ENCODE measurements at places on chromosomes 7 and 10.
A peak's percentile ranks its signal among the peaks of the same experiment; 100 is the strongest.

GRCh38 chr7:134368851-134369544 lies 52.3 kb upstream of the SLC35B4 start:
- no peak for DNase-seq

DNA sequence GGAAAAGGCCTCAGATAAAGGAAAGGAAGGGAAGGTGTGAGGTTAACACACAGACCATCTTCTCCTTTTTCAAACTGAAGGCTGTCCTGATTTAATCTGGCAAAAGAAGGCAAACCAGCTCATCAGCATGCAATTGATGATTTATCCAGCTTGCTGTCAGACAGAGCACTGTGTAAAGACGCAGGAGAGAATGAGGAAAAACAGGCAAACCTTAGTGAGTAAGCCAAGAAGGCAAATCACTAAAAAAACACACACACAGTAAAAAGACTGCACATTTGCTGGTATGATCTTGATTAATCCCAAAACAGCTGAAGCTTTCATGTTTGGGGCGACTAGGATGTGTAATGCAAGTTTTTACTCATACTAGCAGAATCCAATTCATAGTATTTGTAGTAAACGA lies 65.8 kb upstream of the SKAP2 start:
- no peak for DNase-seq

- DNase-seq = no peak
These were observed 5.8 kb downstream of the MTPN start for GRCh38 chr7:135971366-135971725.

DNA sequence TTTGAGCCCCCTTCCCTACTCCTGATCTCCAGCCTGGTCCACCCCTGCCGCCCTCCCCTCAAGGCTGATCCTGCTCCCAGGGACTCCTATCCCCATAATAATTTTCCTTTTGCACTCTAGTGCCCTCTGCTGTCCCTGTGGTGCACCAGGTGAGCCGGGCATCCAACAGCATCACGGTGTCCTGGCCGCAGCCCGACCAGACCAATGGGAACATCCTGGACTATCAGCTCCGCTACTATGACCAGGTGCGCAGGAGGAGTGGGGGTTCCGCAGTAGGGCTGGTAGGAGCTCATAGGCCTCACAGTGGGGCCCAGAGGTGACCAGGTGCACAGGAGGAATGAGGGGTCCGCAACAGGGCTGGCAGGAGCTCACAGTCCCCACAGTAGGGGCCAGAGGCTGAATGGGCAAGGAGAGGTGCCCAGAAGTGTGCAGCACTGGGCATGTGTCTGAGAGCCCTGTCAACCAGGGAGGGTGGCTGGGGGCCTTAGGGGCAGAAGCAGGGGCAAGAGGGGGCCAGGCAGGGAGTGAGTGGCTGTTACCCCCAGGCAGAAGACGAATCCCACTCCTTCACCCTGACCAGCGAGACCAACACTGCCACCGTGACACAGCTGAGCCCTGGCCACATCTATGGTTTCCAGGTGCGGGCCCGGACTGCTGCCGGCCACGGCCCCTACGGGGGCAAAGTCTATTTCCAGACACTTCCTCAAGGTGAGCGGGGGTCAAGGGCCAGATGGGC lies 11.7 kb downstream of the EPHB6 start:
- DNase-seq = no peak

GRCh38 chr7:13577566-13578145 lies 411.8 kb downstream of the ETV1 start:
- no peak for DNase-seq

GRCh38 chr7:101121991-101122932 lies 4.6 kb upstream of the SERPINE1 start:
- DNase-seq = no peak

GRCh38 chr7:28759475-28759971 lies 198.6 kb downstream of the TRIL start:
- no peak for DNase-seq

DNA sequence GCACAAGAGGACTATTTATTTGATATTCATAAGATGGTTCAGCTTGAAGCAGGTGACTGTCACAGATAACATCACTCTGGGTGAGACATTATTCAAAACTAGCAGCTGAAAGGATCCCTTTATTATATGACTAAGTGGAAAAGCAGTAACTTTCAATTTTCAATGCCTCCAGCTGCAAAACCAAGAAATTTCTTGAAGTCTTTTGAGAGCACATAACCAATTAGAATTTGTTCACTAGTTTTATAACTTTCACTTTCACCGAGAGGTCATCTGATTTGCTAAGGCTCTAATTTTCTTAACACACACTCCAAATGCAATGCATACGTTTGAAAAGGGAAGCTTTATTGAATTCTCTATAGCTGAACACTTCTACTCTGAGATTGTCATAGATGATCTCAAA lies 88.6 kb upstream of the KLF14 start:
- DNase-seq = no peak

GRCh38 chr7:104857458-104858425 lies 156.3 kb upstream of the KMT2E start:
- no peak for DNase-seq

DNA sequence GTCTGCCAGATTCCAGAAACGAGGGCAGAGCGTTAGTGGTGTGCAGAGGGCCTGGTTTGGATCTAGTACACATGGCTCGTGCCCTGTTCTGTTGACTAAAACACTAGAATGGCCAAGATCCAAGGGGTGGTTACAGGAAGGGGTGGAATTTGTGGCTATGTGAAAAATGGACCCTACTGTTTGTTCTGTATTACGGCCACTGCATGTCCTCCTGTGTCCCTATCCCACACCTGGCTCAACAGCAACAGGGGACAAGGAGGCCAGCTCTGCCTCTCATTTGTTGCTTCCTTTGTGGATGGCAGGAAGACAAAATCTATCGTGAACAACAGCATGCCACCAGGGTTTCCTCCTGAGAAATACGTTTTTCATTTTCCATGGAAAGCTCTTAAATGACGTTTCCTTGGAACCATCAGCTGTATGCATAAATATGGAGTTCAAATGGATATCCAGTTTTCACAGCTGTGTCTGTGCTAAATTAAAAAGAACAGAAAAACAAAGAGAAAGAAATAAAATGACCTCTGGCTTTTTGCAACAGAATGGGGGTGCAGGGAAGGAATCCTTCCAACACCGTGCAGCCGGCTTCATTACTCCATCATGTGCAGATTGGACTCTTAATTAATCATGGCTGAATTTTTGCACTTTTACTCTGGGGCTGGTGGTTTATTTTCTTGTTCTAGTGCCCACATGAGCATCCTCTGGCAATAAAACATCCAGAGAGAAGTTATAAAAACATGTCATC lies 318.9 kb downstream of the CXCL12 start:
- no peak for DNase-seq

DNA sequence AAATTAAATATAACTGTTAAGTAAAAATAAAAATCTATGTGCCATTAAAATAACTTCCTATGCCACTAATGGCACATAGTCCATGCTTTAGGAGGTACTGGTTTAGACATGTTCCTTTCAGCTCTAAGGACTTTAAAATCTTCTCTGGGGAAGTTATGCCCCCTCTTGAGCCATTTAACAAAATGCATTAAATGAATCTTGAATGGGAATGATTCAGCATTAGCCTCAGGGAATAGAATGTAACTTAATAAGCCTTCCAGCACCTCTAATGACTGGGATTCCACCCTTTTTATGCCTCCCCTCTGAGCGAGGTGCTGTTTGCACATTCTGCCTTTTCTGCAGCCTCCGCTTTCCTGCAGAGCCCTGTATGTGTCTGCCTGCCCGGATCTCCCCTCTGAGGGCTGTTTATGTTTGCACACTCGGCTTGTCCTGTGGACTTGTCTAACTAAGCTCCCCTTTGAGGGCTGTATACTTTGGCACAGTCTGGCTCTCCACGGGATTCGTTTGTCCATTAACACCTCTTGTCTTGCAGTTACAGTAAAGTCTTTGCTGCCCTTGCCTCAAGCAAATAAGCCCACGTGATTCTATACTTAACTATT lies 108.4 kb upstream of the HPS1 start:
- DNase-seq = no peak

GRCh38 chr10:115417585-115418265 lies 324.6 kb downstream of the ATRNL1 start:
- no peak for DNase-seq

DNA sequence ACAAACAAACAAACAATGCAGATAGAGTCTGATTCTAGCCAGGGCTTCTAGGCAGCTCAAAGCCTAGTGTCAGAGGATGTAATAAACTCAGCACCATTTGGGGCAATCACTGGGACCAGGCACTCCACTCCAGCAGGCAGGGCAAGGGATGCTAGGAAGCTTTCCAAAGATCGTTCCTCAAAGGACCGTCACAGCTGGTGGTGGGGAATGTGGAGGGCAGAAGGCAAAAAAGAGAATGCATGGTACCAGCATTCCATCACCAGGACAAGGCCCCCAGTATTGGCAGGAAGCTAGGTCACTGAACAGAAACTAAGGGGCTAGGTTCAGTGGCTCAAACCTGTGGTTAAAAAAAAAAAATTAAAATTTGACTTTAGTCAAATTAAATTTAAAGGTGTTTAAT lies 94.2 kb downstream of the CUL2 start:
- no peak for DNase-seq

- DNase-seq = no peak
These were observed 28.4 kb downstream of the RASGEF1A start for GRCh38 chr10:43238462-43238861.

DNA sequence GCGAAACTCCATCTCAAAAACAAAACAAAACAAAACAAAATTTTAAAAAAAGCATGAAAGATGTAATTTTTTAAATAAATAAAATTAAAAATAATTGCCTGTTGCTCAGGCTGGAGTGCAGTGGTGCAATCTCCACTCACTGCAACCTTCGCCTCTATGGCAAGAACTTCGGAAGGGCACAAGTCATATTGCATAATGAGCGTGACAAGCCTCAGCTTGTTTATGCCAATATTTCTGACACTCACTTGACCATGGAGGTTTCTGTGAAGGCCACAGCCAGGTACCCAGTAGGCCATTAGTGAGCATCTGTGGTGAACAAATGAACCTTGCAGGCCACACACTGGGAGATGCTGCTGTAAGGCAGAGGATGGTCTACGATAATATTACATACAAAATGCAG lies 106.1 kb upstream of the KMT2C start:
- no peak for DNase-seq

DNA sequence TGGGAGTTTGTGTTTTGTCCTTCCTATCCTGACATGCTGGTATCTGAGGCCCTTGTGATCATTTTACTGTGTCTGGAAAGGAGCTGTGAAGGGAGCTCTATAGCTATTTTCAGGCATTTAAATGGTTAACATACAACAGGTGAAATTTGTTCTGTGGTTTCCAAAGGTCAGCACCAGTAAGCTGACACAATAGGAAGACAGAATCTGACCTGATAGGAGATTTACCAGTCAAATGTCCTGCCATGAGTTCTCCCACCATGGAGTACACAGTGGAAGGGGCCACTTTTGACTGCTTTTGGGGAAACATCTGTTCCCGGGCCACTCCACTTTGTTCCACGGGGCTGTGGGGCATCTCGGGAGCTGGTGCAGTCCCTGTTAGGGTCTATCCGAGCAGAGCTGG lies 17.6 kb downstream of the FKBP6 start:
- DNase-seq = no peak

DNA sequence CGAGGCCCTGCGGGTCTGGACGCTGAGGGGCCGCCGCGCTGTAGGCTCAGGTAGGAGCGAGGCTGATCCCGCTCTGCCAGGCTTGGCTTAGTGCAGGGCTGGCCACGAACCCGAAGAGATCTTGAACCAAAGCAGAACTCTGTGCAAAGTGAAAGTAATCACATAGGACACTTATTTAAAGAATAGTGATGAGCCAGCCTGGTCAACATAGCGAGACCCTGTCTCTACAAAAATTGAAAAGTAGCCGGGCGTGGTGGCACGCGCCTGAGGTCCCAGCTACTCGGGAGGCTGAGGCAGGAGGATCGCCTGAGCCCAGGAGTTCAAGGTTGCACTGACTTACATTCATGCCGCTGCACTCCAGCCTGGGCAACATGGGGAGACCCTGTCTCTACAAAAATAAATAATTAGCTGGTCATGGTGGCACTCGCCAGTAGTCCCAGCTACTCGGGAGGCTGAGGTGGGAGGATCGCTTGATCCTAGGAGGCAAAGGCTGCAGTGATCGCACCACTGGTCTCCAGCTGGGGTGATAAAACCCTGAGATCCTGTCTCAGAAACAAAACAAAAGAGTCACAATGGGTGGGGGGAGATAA lies 541 bp downstream of the ZSCAN25 start:
- no peak for DNase-seq

DNA sequence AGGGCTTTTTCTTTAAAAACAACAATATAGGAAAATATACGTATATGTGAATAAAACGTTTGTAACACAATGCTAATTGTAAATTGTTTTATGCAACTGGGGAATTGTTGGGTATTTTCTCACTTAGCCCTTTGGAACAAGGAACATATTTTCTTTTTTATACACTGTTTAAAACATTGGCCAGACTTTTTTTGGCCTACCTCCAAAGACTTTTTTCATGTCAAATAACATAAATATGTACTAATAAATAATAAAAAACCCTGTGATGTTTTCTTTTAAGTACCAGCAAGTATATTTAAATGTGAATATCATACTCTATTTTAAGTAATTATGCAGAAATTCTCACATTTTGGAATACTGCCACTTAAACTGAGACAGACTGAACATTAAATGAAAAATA lies 15.7 kb downstream of the TMEM106B start:
- DNase-seq = no peak

DNA sequence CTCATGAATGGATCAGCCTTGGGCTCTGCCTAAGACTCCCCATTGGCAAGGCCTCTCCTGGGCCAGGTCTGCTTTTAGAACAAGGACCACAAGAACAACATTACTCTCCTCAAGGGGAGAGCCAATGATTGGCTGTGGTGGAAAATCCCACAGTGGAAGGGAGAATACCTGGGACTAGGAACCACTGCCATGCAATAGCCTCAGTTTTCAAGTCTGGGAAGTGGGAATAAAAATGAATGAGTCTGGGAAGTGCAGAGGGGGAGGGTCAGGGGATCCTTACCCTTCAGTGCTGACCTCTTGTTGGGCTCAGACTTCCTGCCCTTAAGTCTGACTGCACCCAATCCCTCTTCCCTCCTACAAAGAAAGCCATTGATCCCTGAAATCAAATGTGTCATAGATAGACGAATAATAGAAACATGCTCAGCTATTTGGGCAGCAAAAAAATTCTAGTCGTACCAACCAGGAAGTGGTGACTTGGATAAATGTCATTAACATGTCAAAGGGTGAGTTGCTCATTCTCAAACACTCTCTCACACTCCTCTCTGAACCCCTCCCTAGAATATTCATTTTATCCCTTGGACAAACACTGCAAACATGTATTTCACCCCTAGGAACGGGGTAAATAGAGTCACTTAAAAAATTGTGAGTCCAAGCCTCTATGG lies 123.6 kb downstream of the SH3PXD2A start:
- no peak for DNase-seq

DNA sequence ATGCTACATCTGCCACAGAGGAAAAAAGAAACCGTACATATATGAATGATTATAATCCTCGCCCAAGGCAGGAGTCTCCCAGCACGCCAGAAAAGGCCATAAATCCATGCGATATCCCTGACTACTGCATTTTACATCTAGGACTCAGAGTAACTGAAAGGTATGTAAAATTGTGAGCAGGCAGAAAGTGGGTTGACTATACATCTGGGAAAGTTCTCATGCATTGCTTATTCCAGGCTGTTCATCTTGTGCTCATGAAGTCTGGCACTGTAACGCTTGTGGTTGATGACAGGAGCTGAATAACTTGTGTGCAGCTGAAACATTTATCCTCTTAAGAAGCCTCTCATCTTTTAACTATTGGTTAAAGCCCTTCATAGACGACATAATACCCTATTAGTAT lies 193.4 kb upstream of the STEAP4 start:
- no peak for DNase-seq

- no peak for DNase-seq
These were observed 38.0 kb downstream of the MDFIC start for GRCh38 chr7:114959931-114960330.

GRCh38 chr7:24812305-24812945 lies 55.2 kb upstream of the GSDME start:
- peak; percentile 43 for DNase-seq

- no peak for DNase-seq
These were observed 27.0 kb downstream of the SP4 start for GRCh38 chr7:21454906-21455305.

Data from stimulated activated CD4-positive, alpha-beta T cell treated with anti-CD3 and anti-CD28 coated beads, Interleukin-4, amount 100 ng/mL, for 24 hours (primary cell).